H7 (cell line): ENCODE measurements at places on chromosomes 2 and 18. TPM values are rescaled to one million over a fixed set of nuclear protein-coding genes. Genes with fewer than 3 reads are reported as not detected.

- no peak for DNase-seq
Observed at GRCh38 chr18:50377061-50377798, 2.4 kb downstream of the SKA1 start.

GRCh38 chr2:224775647-224776046 lies 59.5 kb upstream of the CCDC195 start:
- no peak for DNase-seq

The RESP18 gene
- not detected in 2 replicates for total RNA-seq

- no peak for DNase-seq
Observed at GRCh38 chr2:177433402-177433801, 40.8 kb downstream of the AGPS start.

The FAM117B gene
- 6.9 and 8.1 TPM in 2 replicates for total RNA-seq

DNA sequence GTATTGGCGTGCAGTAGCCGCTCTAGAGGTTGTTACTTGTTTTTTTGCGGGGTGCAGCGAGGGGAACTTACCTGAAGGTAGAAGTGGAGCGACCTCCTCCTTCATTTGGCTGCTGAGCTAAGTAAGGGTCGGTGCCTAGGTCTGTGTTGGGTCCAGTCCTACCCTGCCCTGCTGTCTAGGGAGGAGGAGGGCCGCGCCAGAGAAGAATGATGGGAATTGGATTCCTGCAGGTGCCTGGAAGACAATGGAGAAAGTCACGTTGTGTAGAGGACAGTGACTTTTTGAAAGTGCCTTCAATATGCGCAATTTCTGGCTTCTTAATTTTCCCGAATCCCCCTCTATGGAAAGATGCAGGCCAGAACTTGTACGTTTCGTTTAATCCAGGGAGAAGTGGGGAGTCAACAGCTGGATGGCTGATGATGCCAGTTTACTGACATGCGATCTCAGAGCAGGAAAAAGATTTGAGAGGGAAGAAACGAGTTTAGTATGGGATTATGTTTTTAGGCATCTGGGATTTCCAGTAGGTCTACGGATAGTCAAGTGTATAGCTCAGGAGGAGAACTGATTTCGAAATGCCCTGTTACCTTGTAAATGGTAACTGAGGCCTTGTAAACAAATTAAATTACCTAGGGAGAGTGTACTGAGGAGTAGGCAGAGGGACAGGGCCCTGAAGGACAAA lies 653 bp downstream of the MRPS9 start:
- peak; percentile 4 for DNase-seq

DNA sequence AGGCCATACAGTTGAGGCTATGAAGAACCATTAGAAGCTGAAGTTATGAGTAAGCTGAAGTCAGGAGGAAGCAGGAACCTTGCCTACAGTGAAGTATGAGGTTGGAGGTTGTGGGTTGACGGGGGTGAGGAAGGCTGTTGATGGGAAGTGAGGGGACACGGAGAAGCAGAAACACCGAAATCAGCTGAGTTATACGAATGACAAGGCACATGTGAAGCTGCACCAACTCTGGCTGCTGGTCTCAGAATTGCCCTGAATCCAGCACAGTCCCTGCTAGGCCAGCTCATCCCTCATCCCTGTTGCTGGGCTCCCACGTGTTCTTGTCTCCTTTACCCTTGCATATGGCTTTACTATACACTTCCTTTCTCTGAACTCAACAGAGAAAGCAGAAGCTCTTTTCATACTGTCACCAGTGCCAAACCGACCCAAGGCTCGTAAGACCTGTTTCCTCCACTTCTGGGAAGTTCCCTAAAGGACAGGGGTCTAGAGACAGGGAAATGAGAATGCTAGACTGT lies 9.2 kb upstream of the TMEM247 start:
- DNase-seq = no peak

DNA sequence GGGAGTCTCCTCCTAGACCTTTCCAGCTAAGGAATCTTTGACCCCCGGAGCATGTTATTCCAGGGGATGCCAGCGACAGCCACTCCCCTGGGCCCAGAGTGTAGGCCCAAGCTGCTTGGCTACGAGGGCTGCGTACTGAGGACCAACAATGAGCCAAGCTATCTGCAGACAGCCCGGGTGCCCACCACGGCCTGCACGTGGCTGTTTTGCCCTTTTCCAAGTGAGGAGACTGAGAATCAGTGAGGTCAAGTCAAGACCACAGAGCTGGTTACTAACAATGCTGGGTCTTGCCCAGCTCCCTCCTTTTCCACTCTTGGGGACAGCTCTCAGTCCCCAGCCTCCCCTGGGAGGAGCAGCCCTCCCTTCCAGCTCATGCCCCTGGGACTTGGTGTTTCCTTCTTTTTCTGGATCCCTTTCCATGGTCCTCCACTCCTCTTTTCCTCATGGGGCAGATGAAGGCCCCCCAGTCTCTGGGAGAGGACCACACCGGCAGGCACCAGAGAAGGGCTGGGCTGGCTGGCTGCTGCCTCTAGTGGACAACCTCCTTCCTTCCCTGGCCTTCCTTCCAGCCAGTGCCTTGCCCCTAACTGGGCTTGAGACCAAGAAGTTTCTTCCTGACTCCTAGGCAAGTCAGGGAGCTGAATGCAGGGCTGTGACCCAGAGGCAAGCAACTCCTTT lies 550 bp upstream of the MALL start:
- peak; percentile 84 for DNase-seq

DNA sequence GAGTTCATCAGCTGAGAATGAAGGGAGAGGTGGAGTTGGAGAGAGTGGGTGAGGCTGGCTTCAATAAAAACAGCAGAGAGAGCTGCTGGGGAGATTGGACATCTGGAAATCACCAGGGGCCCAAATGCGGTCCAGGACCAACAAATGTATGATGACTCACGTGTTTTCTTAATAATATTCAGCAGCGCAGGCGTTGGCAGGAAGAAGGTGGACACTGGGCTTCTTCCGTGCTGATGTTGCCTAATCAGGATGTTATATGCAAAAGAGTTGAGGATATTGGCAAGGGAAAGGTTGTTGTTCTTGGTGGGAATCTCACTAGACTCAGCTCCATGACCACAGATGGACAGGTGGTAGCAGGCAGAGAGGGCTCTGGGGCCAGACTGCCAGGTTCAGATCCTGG lies 12.8 kb upstream of the PLA2R1 start:
- no peak for DNase-seq

DNA sequence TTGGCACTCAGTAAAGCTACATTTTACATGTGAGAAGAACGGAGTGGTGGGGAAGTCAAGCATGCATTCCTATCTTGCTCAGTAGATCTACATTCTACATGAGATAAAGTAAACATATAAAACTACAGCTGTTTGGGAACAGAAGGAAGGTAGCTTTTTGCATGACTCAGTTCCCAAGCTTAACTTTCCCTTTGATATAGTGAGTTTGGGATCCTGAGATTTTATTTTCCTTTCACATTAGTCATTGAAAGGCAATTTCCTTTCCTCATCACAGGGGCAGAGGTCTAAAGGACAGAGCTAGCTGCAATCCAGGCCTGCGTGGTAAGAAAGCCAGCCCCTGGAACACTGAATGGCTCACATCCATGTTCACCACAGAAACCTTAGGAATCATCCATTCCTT lies 257.2 kb downstream of the SRBD1 start:
- no peak for DNase-seq
